NCI-H1694 (cell line): ENCODE measurements at places on chromosomes 3 and 15.

GRCh38 chr15:90419738-90420406 is 31.8 kb downstream of the IQGAP1 start:
- DNase-seq = no peak

- no peak for DNase-seq
Observed at GRCh38 chr3:6315906-6316305, 545.0 kb upstream of the GRM7 start.

- DNase-seq = no peak
Observed at GRCh38 chr3:51024765-51025632, 350.3 kb downstream of the DOCK3 start.

- no peak for DNase-seq
Observed at GRCh38 chr3:125960066-125960424, 8.9 kb upstream of the ROPN1B start.

DNA sequence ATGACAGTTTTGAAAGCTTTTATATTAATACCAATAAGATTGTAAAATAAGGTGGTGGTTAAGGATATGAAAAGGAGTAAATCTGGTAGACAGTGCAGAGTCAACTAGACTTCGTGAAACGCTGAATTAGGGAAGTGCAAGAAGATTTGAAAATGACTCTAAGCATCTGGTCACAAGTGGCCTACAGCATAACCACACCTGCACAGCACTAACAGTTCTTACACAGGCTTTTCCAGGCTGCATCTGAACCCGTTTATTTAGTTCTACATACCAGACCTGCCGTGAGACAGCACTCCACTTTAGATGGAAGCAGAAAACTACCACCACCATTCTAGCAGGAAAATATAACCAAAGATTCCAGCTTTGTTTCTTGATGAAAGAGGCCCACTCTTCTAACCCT is 1.9 kb downstream of the DMXL2 start:
- no peak for DNase-seq

- DNase-seq = no peak
Observed at GRCh38 chr3:34533451-34533850, 735.0 kb downstream of the PDCD6IP start.

GRCh38 chr3:107861422-107861821 is 229.4 kb downstream of the CD47 start:
- no peak for DNase-seq

- DNase-seq = no peak
Observed at GRCh38 chr3:52436500-52437149, 8.3 kb downstream of the SEMA3G start.

DNA sequence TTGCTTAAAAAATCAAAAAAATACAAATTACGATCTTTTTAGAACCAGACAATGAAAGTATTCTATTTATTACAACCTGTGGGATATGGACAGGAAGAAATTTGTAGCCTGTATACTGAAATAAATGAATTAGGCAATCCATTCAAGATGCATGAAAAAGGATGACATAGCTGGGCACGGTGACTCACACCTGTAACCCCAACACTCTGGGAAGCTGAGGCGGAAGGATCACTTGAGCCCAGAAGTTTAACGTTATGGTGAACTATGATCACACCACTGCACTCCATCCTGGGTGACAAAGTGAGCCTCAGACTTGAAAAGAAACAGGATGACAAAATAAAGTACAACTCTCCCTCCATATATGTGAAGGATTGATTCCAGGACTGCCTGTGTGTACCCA is 74.1 kb downstream of the MSL2 start:
- DNase-seq = no peak

- no peak for DNase-seq
Observed at GRCh38 chr3:154227531-154227930, 96.8 kb downstream of the DHX36 start.

DNA sequence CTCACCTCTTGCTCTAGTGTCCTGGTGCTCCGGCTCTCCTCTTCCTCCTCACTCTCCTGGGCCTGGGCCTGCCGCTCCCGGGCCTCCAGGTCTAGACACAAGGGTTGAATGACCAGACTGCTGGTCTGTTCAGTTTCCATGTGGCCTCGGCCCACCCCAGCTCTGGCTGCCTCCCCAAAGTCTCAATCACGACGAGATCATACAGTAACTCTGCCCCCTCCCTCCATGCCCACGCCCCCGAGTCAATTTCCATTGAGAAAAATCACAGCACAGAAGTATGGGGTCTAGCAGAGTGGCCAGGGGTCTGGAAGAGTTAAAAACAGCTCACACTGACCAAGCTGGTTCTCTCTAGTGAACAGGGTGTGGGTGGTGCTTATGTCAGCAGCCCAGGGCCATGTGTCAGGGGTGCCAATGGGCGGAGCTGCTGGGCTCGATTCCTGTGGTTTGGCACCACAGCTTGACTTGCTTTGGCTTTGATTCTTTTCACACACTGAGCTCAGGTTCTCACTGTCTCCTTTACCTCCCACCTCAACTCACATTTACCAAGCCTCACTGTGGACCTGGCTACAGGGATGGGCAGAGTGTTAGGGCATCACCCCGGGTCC is 6.9 kb downstream of the C15orf62 start:
- DNase-seq = no peak

GRCh38 chr15:78680431-78681075 is 39.5 kb upstream of the CHRNB4 start:
- DNase-seq = no peak

DNA sequence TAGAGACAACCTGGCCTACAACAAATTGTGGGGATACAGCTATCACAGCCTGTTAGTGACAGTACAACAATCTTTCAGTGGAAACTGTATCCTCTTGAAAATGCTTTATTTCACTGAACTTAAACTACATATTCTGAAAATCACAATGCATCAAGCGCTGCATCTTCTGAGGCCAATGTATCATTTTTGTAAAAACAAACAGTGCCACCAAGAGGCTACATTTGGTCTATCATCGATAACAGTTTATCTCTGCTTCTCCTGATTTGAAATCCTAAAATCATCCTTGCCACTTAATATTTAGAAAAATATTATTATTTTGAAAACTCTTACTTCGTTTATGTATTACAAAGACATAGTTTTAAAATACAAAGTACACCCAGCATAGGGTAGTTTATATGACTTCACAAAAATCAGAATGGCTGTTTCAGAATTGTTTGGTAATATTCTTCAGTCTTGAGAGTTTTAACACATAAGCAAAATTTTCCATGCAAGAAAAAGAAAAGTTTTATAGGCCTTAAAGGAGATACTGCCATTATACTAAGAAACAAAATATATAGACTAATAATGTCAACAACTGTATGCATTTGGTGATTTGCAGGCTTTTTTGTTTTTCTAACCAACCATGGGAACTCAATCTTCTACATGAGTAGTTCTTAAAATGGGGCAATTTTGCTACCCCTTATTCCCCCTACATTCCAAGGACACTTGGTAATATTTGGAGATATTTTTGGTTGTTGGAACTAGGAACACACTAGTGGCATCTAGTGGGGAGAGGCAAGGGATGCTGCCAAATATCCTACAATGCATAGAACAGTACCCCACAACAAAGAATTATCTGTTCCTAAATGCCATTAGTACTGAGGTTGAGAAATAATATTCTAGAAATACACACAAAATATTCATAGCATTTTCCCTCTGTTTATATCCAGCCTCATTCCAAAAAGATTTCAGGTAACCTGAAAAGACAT is 42.3 kb downstream of the WDR72 start:
- peak; percentile 25 for DNase-seq

GRCh38 chr3:119098619-119099222 is 47.2 kb upstream of the TEX55 start:
- peak; percentile 6 for DNase-seq

DNA sequence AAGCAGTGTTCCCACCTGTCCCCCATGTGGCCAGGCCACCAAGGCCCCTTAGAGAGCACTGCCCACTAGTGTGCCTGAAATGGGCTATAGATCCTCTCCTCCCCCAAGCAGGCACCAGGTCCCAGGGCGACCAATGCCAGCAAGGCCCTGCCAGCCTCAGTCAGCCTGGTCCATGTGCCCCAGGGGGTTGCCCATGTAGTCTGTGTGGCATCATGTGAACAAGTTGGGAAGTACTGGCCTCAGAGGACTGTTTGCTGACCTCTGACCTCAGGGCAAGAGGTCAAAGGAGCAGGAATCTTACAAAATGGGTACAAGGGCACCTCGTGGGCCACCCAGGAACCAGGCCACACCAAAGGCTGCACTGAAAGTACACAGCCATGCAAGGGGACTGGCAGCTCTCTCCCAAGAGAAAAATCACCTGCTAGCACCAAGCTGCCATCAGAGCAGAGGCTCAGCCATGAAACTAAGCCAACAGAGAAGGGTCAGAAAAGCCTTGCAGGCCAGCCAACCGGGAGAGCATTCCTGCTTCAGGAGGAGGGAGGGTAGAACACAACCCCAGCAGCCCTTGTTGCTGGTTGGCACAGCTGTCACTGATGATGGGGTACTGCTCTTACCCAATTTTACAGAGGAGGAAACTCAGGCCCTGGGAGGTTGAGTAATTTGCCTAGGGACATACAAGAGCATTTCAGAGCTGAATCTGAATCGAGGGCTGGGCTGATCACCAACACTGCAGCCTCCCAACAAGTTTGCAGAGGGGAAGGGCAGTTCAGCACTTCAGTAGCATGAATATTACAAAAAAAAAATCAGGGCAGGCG is 5.2 kb upstream of the FURIN start:
- no peak for DNase-seq

- no peak for DNase-seq
Observed at GRCh38 chr3:195877136-195877715, 31.1 kb downstream of the TNK2 start.

- no peak for DNase-seq
Observed at GRCh38 chr3:160312014-160312624, 86.9 kb downstream of the C3orf80 start.

GRCh38 chr3:24154013-24154695 is 209.1 kb downstream of the NR1D2 start:
- DNase-seq = no peak

DNA sequence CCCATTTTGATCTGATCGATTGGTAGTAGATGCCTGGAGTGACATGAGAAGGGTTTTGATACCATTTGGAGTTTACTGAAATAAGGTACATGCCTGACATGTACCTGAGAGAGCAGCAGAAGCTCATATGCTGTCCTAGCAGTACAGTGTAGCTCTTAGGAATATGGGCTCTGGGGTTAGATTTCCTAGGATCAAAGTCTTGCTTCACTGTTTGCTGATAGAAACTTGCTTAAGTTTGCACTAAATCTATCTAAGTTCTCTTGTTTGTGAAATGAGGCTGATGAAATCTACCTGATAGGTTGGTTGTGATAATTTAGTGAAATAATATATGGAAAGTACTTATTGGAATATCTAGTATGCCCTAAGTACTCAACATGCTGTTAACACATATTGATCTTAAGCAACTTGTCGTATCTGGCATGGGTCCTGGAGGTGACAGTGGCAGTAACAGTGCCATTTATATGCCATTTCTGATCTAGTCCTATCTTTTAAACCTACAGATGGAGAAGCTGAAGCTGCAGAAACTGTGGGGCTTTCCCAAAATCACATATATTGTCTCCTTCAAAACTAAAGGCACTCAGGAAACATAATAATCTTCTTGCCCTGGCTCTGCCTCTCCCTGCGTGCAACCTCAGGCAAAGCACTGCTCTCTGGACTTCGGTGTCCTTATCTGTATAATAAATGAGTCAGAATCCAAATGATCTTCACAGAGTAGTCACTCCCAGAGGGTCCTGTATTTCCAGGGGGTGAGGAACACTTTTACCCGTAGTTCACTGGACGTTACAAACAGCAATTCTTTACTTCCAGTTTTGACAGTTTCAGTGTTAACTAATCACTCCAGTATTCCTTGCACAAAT is 223.6 kb upstream of the SETMAR start:
- no peak for DNase-seq

- DNase-seq = no peak
Observed at GRCh38 chr3:154098376-154098775, 22.8 kb upstream of the ARHGEF26 start.

DNA sequence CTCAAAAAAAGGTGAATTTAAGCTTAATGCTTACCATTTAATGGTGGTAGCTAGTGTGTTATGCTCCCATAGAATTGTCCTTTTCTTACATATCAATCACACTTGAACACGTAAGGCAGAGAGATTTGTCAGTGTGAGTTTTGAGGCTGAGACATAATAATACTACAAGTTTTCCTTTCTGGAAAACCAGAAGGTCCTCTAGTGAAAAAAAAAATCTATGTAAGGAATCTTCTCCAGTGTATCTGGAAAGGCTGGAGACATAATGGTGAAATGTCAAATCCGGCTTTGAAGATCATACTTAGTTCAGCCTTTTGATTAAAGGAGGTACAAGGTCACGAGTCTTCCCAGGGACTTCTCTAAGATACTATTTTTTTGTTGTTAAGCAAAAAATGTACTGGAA is 3.4 kb downstream of the TSC22D2 start:
- DNase-seq = no peak

GRCh38 chr3:105957722-105958121 is 88.9 kb upstream of the CBLB start:
- no peak for DNase-seq

GRCh38 chr3:178455226-178455625 is 81.0 kb upstream of the KCNMB2 start:
- DNase-seq = no peak

DNA sequence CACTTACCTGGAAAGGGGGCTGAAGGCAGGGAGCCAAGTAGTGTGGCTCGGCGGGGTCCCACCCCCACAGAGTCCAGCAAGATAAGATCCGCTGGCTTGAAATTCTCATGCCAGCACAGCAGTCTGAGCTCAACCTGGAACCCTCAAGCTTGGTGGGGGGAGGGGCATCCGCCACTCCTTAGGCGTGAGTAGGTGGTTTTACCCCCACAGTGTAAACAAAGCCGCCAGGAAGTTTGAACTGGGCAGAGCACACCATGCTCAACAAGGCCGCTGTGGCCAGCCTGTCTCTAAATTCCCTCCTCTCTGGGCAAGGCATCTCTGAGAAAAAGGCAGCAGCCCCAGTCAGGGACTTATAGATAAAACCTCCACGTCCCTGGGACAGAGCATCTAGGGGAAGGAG is 156.3 kb downstream of the KBTBD8 start:
- DNase-seq = no peak

- DNase-seq = peak; percentile 75
Observed at GRCh38 chr15:89556413-89557262, 18.6 kb upstream of the TICRR start.

- no peak for DNase-seq
Observed at GRCh38 chr3:9884555-9885165, 4.6 kb upstream of the CIDEC start.

DNA sequence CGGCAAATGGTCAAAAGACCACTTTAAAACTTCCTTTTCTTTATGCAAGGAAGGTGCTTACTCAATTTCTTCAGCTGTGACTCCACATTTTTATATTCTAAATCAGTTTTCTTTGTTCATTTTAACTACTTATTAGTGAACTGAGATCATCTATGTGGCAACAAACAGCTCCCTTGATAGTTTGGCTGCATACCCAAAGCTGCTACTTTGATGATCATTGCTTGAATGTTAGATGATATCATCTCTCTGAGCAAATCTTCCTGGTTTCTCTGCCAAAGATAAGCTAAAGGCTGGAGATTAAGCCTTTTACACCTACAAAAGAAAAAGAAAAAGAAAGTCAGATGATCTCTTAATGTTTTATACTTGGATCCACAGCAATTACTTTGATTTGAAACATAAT is 95.5 kb downstream of the DPH6 start:
- no peak for DNase-seq
